ENCODE measurements at places on chromosomes 3 and 15.

DNA sequence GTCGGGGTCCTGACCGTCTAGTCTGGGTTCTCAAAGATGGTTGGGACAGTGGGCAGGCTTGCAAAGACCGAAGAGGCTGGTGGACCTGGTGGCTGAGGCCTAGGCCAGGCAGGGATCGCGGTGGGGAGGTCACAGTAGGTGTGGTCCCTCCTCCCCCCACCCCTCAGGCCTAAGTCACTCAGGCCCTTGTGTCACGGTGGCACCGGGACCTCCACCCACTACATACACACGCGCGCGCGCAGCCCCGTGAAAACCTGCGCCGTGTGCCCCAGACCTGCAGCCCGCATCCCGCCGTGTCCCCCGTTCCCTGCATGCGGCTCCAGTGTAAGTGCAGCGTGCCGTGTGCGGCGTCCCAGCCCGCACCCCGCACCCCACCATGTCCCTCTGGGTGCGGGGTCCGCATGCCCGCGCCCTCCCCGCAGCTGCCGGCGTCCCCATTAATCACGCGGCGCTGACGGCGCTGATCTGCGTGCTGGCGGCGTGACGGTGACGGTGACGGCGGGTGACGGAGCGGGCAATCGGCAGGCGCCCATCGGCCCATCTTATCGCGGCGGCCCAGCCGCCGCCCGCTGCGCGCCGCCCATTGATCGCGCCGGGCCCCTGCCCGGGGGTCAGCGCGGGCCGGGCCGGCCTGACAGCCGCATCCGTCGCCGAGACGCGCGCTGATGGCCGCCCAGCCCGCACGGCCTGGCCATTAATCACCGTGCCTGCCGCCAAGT, 24.4 kb downstream of the SEC61A1 start:
- DNase-seq = peak; percentile 86

- DNase-seq = no peak
These were observed 69.6 kb downstream of the APBA2 start for GRCh38 chr15:28955160-28955992.

DNA sequence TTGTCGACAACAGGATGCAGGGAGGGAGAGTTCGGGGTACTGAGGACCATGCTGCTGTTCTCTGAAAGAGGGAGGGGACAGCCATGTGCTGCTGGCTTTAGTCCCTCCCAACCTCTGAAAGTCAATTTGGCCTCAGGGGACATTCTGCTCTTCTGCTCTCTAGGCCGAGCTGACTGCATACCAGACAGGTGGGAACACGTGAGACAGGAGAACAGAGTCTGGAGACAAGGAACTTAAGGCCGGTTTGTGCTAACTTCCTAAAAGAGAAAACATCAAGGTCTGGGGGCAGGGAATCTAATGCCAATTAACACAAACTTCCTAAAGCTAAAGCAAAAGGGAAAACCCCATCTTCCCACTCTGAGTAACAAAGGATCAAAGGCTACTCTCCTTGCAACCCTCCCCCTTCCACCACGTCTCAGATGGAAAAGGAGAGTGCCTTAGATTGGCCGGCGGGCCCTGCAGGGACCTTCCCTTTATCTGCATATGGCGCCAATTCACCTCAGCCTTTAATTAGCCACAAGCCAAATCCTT, 41.0 kb downstream of the SLCO2A1 start:
- DNase-seq = no peak

DNA sequence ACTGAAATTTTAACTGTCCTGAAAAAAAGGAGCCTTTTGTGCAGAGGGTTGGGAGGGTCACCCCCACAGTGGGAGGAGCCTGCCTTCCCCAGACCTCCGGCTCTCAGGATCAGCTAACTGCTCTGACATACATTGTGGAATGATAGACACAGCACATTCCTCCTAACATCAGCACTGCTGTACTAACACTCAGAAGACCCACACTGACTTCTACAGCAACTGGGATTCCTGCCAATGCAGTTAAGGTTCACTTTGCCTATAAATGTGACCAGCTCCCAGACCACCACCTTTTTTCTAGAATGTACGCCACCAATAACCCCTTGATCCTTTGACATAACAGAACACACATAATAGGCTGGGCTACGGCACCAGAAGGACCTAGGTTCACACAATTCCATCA, 3.2 kb downstream of the CPEB1 start:
- no peak for DNase-seq

DNA sequence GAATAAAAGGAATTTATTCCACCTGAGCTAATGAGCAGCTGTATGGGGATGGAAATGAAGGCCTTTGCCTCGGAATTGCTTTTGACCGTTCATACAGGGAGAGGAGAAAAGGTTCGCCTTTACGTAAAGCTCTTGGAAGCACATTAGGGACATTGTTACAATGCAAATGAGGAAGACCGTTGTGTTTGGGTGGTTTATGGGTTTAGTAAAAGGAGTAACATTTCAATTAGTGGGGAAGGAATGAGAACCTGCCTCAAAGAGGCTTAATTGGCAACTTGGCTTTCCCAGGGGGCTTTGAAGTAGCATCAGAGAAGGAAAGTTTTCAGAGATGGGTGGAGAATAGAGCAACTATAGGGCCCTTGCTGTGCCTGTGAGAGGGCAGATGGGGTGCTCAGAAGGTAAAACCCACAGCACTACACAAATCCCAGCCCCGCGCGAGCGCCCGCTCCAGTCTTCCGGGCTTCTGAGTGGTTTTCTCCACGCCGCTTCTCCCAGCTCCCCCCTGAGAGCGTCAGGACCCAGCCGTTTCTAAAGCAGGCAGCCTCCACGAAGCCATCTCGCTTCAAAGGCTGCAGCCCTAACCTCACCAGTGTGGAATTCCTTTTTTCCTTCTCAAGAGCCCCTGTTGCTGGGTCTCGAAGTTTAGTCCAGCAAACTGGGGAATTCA, 192.0 kb upstream of the HES1 start:
- no peak for DNase-seq

GRCh38 chr3:118882353-118882947, 152.2 kb downstream of the IGSF11 start:
- DNase-seq = peak; percentile 80

- peak; percentile 27 for DNase-seq
These were observed 602 bp downstream of the TRIM71 start for GRCh38 chr3:32818229-32818969.

DNA sequence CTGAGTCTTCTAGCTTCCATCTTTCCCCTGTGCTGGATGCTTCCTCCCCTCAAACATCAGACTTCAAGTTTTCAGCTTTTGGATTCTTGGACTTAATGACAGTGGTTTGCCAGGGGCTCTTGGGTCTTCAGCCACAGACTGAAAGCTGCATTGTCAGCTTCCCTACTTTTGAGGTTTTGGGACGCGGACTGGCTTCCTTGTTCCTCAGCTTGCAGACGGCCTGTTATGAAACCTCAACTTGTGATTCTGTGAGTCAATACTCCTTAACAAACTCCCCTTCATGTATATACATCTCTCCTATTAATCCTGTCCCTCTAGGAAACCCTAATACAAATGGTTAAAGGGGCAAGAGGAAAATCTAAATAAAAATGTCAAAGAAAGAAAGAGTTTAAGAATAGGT, 100.1 kb downstream of the ABI3BP start:
- no peak for DNase-seq

DNA sequence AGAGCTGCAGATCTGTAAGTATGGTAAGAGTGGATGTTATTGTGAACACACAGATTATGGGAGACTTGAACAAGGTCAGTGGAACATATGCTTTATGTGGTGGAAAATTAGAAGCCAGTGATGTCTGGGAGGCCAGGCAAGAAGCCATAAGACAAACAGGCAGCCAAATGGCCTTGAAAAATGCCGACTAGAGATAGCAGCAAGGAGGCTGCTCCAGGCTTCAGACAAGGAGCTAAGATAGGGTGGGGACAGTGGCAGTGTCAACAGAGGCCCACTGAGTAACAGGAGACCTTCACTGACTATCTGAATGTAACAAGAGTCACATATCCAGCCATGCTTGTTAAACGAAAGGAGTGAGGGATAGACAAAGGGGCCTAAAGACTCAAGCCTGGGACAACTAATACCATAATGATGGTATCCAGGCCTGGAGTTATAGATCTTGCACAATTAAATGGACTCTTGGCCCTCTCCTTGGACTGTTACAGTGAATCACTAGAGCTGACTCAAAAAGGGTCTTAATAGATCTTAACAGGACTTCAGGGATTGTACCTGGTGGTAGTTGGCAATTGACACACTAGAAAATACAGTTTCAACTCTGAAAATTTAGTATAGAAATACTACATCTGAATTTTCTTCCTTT, 50.6 kb downstream of the CFAP20DC start:
- DNase-seq = no peak
